ENCODE measurements at places on chromosomes 3 and 15.
A peak's percentile ranks its signal among the peaks of the same experiment; 100 is the strongest.

DNA sequence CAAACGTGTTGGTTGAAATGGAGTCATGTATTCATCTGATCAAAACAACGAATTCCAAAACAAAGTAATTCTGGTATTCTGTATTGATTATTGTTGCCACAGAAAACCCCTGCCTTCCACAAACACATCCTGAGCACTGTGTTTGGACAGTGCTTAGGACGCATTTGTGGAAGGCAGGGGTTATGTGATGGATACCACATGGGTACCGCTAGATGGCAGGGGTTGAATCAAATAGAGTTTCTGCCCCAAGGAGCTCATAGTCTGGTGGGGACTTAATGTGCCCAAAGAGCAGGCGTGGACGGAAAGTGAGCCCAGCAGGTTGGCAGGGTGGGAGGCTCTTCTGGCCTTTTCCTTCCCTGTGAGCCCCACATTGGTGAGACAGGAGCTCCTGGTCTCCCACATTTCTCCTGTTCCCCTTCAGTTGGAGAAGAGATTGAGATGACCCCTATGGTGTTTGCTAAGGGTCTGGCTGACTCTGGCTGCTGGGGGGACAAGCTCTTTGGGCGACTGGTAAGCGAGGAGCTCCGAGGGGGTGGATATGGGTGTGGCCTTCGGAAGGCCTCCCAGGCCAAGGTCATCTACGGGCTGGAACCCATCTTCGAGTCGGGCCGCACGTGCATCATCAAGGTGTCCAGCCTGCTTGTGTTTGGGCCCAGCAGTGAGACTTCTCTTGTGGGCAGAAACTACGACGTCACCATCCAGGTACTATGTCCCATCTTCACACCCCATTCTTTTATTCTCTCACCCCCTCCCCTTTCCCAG, 22.1 kb upstream of the SLC28A1 start:
- no peak for DNase-seq

- no peak for DNase-seq
Observed at GRCh38 chr15:60804986-60805949, 326.3 kb upstream of the ICE2 start.

DNA sequence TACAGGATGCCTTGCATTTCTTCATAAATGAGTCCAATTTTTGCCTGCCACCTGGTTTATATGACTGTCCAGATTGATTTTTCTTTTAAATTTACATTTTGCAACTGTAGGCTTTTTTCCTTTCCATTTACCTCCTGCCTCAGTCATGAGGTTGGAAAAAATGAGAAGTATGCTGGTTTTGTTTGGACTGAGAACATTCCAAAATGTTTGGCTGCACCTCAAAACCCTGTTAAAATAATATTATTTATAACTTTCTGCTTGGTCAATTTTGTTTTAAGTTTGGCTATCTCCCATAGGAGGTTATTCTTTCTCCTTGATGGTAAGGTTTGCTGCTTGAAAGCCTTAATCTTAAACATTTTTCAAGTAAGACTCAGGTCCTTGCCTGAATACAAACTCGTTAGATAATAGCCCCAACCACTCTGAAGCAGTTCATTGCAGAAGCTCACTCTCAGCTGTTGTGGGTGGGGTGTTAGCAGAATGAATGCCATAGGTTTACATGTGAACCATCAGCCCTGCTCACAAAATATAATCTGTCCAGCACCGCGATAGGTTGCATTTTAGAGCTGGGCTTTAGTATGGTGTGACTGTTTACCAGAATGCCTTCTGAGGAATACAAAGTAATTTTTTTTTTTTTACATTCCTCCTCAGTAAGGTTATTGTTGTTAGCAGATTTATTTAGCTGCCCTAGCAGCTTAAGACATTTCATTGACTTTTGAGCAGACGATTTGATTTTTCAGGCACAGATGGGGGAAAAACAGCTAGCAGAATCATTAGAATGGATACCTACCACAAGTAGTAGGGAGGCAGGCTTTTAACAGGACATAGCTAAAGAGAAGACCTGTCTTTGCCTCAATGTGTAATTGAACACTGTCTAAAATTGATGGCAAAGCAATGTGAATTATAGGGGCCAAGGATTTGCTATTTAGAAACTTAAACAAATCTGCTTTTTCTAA, 630.8 kb upstream of the KCNMB2 start:
- peak; percentile 30 for DNase-seq

- no peak for DNase-seq
Observed at GRCh38 chr15:50183112-50183794, 1.3 kb downstream of the SLC27A2 start.

- DNase-seq = peak; percentile 67
Observed at GRCh38 chr15:78399091-78399490, 38.9 kb upstream of the IREB2 start.

DNA sequence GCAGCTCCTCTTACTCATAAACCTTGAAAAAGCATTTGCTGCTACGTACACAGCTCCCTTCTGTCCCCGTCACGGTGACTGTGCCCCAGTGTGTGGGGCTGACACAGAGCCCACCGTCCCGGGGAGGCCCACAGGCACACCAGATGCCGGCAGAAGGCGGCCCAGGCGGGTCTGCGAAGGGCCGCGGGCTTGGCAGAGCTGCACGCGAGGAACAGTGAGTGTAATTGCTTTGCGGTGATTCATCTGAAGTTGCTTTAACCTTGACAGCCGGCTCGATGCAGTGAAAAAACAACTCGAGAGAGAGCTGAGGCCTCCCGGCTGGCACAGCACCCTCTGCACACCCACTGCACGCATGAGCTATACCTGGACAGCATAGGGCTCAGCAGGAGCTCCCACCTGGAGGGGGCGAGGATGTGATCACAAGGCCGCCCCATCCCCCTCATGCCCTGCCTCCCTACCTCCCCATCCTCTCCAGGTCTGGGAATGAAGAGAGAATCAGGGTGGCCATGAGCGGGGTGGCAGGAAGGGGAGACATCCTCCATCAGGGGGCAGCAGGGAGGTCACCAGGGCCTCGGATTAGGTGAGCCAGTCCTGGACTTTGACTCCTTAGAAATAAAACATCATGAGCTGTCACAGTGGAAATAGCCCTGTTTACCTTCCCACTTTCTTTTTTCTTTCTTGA, 172.7 kb downstream of the MEGF11 start:
- DNase-seq = peak; percentile 51

- DNase-seq = peak; percentile 70
Observed at GRCh38 chr3:186425788-186426730, 64.0 kb upstream of the DGKG start.

- no peak for DNase-seq
Observed at GRCh38 chr3:119240101-119240590, 532 bp downstream of the B4GALT4 start.

DNA sequence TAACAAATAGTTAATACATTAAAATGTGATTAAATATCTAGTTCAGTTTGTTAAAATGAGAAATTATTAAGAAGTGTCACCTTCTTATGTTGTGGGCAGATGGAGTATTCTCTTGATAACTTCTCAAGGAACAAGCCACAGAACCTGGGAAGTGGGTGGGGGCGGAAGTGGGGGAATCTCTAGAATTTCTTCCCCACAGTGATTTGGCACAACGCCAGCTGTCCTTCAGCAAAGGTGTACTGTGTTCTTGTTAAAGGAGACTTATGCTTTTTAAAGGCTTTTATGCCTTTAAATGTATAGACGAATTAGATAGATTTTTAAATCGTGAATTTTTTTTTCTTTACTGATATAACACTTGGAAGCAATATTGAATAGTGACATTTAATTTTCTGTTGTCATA, 42.4 kb downstream of the SEC22A start:
- DNase-seq = no peak

GRCh38 chr15:68620721-68621527, 42.1 kb downstream of the CORO2B start:
- DNase-seq = peak; percentile 99

- DNase-seq = peak; percentile 45
Observed at GRCh38 chr3:183255348-183255730, 2.3 kb downstream of the B3GNT5 start.

DNA sequence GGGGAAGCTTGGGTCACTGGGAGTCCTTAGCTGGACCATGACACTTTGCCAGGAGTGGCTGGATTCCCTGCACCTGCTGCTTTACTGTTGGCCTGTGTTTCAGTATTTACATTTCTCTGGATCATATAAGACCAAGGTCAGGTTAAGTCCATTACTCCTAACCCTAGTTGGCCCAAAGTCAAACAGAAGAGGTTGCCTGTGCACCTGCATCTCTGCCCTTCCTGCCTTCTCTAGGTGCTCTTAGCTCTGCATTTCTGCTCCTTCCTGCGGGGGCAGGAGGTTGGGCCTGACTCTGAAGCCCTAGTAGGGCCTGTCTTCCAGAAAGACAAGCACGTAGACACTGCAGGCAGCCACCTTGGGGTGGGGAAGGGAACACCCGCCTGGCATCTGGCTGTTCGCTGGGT, 124.3 kb downstream of the RPLP1 start:
- DNase-seq = no peak

GRCh38 chr3:194401868-194402329, 2.8 kb upstream of the GP5 start:
- DNase-seq = no peak

GRCh38 chr15:78979456-78980320, 34.8 kb upstream of the CTSH start:
- peak; percentile 82 for DNase-seq

DNA sequence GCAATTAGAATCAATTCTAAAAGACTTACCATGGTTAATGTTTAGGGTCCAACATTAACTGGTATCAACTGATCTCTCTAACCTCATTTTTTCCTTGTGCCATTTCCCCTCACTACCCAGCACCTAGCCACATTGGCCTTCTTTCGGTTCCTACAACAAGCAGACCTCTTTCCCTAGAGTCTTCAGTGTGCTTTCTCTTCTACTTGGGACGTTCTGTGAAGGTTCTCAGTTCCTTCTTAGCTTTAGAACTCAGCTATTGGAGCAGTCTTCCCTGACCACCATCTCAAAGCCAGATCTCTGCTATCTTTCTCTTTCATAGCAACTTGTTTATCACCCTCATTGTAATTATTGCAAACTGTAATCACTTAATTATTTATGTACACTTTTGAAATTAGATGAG, 31.5 kb upstream of the MINDY4B start:
- DNase-seq = no peak

DNA sequence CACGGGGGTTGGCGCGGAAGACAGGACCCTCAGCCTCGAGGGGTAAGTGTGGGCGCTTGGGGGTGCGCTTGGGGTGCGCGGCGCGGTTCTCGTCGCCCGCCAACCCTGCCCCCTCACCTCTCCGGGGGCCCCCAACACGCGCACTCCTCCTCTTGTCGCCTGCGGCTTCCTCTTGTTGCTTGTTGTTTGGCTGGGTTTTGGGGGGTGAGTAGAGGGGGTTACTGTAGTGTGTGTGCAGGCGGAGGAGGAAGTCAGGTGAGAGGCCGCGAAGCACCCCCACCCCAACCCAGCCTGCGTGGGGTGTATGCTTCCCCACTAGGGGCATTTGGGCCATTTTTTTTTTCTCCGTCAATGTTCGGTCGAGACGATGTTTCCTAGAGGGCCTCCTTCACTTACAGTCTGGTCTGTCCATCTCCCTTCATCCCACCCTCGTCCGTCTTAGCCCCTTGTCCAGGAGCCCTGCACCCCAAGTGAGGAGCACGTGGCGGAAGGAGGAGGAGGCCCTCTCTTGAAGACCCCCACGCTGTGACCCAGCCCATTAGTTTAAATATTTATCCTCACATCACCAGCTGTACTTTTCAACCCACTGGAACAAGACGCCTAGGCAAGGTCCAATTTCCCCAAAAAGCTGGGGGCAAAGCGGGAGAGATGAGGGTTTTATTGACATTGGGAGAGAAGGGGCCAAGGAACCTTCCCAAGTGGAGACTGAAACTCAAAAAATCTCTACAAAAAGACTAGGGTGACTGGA, 20.4 kb upstream of the SATB1 start:
- DNase-seq = no peak

DNA sequence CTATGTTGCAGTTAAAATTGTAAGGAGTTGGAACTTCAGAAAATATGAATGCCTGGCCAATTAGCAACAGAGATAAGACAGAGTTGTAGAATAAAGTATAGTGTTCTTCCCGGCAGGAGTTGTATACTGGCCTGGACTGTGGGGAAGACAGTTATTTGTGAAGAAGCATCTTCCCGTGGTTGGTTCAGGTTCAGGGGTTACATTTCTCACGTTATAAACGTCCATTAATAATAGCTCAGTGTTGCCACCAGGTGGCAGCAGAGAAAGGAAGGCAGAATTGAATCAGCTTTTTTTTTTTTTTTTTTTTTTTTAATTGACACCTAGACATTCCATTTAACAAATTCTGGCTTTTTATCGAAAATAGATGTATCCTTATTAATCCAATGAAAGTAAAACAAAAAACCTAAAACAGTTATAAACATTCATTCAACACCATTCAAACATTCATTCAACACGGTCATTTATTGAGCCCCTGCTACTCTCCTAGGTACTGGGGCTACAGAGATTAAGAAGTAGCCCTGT, 66.4 kb upstream of the NR2E3 start:
- DNase-seq = peak; percentile 78

GRCh38 chr15:79054350-79054749, 36.2 kb downstream of the RASGRF1 start:
- no peak for DNase-seq

DNA sequence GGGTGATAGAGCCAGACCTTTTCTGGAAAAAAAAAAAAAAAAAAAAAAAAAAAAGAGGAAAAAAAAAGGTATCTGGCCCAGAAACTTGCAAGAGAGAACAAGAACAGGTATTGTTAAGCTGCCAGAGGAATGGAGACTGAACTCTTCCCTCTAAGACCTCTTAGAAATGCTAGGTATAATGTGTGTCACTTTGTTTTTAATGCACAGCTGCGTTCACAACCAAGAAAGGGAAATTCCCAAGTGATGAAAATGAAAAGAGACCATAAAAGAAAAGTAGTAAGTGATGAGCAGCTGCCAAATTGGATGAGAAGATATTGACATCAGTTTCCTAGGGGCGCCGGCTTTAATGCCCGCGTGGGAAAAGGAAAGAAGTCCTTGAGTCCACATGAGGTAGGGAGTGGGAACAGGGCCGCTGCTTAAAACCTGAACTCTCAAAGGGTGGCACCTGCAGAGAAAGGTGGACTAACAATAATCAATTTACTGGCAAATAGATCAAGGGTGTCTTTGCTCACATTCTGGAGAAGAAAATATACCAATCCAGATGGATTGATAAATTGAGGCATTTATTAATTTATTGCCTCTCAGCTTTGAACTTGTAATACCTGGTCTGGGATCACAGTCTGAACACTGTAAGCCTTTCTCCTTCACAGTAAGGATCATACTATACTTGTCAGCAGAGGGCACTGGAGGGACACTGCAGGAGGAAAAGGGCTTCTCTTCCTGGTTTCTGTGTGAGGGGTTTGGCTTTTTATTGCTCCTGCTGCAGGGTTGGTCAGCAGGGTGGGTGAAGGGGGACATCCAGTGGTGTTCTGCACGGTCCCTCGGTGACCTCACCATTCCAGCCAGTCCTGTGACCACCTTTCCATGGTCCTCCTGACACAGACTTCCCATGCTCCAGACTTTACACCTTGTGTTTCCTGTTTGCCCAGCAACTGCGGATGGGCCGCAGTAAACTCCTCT, 131.6 kb downstream of the AQP9 start:
- peak; percentile 43 for DNase-seq

DNA sequence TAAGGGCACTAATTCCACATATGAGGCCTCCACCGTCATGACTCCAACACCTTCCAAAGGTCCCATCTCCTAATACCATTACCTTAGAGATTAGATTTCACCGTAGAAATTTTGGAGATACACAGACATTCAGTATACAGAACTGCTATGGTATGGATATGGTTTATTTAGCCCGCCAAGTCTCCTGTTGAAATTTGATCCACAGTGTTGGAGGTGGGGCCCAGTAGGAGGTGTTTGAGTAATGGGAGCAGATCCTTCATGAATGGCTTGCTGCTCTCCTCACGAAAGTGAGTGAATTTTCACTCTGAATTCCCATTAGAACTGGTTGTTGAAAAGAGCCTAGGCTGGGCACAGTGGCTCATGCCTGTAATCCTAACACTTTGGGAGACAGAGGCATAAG, 7.4 kb downstream of the MKRN3 start:
- DNase-seq = no peak

Data from foreskin fibroblast (primary cell).